ENCODE measurements at places on chromosomes 6 and 20. TPM values are rescaled to one million over a fixed set of nuclear protein-coding genes. Genes with fewer than 3 reads are reported as not detected.

The ZSWIM3 gene
- 5.8 TPM for total RNA-seq

DNA sequence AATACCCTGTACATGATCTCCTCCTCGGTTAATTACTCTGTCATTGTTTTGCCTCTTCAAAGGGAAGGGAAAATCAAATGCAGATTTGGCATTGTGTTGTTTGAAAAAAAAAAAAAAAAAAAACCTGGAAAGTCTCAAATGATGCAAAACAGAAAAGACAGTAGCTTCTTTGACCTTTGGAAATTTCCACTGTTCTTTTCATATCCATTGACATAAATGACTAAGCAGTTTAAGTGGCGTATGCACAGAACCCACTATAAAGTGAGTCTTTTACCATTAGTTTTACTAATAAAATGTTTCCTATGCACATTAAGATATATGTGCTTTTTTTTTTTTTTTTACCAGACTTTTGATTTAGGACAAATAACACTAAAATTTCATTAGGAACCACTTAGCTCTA is 704.3 kb downstream of the TFAP2A start:
- DNase-seq, result no peak

The MATN4 gene
- total RNA-seq, result 0.24 TPM

- no peak for DNase-seq
Measured at GRCh38 chr6:759729-760128, 66.8 kb upstream of the EXOC2 start.

GRCh38 chr6:34237316-34237721 is 646 bp downstream of the HMGA1 start:
- no peak for DNase-seq

GRCh38 chr6:92023410-92023966 is 1395.9 kb downstream of the EPHA7 start:
- DNase-seq, result no peak

Measured in mammary epithelial cell (primary cell).